ENCODE measurements at places on chromosomes 12 and 14.
A peak's percentile ranks its signal among the peaks of the same experiment; 100 is the strongest.

DNA sequence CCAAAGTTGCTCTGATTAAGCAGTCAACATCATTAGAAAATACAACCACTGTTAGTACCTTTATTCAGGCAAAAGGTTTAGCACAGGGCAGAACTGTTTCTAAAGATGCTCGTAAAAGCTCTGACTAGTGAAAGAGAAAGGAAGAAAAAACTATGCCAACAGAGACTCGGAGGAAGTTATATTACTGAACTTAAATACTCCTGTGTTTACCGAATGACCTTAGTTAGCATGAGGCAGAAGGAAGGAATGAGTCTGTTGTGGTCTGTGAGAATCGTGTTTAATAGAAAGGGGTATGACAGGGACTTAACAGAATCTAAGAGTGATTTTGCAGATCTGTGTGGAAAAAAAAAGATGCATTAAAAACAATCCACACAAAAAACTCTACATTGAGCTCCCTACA lies 84.1 kb upstream of the OVCH1 start:
- peak; percentile 74 for DNase-seq

DNA sequence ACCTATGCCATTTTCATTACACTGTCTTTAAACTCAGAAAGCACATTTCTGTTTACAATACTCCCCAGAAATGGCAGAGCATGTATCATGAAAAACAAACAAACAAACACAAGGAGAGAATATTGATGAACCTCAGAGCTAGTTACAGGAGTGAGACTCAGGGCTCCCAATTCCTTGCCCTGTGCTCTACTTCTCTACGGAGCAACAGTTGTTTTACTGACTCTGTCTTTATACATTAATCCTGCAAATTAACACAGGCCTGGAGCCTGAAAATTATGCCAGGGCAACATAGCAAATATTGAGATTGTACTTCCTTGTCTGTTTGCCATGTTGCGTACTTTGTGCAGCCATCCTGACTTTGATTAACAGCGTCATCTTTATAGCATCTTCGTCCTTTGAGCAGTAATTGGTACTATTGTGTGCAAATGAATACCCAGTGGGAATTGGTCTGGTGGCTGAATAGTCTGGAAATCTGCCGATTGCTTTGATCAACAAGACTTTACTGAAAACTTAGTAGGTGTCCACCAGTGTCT lies 15.2 kb upstream of the AKAP6 start:
- no peak for DNase-seq

- peak; percentile 10 for DNase-seq
Measured at GRCh38 chr14:64060648-64061096, 207.9 kb downstream of the SYNE2 start.

DNA sequence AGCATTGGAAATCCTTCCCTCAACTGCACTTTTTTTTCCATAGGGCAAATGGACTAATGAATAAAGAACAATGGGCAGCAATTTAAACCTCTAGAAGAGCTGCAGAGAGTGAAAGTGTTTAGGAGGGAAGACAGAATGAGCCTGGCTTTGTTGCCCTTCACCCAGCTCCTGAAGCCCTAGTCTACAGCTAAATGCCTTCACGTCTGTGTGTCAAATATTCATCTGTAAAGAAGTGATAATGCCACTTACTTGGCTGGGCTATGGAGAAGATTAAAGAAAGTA lies 45.6 kb downstream of the FLRT2 start:
- DNase-seq = no peak

DNA sequence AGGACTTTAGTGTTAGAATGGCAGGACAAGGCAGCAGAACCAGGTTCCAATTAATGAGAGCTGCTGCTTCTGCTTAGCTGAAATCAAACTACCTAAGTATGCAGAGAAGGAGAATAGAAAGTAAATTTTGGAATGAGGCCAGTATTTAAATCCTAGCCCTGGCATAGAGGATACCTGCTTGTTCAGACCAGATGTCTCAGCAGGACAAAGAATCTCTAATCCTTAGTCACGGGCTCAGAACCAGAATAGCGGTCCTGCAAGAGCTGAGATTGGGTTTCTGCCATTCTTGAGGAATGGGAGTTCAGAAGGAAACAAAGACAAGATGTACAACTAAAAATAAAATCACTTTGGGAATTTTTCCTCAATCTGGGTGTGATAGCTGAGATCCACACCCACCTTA lies 550.8 kb upstream of the TMEM132C start:
- no peak for DNase-seq
